ENCODE measurements at places on chromosomes 5 and 9. TPM values are rescaled to one million over a fixed set of nuclear protein-coding genes. Genes with fewer than 3 reads are reported as not detected.
A peak's percentile ranks its signal among the peaks of the same experiment; 100 is the strongest.

DNA sequence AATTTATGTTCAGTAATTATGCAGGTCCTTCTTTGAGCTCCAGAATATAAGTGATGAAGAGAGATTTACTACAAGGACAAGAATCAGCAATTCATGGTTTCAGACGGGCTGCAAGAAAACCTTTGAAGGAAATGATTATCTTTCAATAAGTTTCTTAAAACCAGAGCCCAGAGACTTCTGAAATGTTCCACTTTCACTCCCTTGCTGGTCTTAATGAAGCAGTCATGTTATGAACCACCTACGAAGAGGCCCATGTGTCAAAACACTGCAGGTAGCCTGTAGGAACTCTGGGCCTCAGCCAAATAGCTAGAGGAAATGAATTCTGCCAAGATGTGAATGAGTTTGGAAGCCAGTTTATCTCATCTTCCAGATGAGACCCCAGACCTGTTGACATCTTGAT is 505.9 kb upstream of the MEF2C start:
- no peak for DNase-seq

DNA sequence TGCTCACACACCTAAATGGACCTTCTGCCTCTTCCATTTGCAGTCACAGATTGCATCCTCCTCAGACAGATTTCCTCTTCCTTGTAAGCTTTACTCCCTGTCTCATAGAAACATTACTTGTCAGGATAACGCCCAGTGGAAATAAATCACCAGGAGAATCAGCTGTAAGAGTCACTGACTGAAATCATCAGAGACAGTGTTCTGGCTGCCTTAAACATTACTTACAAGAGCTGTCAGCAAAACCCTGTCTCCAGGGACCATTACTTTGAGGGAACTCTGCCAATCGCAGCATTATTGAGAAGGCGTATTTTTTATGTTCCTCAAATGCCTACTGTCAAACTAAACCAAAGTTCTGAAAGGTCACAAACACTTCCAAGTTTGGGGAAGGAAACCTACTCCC is 5.9 kb downstream of the DPYSL3 start:
- no peak for DNase-seq

DNA sequence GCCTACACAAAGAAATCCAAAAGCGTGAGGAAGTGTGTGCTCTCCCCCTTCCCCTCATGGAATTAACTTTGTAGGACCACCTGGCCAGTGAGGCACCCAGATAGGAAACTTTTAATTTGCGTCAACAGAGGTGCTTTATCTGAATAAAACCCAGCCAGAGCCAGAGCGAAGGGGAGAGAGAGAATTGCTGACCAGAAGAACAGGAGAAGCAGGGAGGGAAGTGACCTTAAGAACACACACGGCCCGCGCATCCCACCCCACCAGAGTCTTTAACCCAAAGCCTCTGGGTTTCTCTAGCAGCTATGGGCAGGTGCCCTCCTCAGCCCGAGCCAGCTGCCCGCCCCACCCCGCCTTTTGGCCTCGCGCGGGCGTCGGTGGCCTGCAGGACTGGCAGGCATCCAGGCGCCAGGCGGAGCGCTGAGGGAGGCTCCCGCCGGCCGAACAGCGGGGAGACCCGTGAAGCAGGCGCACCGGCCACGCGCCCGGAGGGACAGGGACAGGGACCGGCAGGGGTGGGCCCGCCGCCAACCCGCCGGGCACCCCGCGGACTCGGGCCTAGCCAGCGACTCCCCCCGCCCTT is 580 bp downstream of the ERAP1 start:
- peak; percentile 89 for DNase-seq

GRCh38 chr5:159883522-159883950 is 32.7 kb upstream of the ADRA1B start:
- DNase-seq, result no peak

DNA sequence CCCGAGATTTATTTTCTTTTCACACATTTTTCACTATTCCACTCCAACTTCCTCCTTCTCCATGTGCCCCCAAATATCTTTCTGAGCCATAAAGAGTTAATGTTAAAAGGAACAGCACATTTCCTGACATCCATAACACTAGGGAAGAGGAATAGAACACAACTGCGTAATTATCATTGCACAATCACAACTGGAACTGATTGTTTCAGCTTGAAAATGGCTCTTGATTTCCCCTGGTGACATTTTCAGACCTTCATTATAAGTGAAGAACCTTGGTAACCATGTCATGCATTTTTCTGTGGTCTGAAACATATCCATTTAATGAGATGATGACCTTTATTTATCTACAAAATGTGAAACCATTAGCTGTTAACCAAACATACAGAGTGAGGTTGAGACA is 82.4 kb downstream of the PCSK1 start:
- no peak for DNase-seq

DNA sequence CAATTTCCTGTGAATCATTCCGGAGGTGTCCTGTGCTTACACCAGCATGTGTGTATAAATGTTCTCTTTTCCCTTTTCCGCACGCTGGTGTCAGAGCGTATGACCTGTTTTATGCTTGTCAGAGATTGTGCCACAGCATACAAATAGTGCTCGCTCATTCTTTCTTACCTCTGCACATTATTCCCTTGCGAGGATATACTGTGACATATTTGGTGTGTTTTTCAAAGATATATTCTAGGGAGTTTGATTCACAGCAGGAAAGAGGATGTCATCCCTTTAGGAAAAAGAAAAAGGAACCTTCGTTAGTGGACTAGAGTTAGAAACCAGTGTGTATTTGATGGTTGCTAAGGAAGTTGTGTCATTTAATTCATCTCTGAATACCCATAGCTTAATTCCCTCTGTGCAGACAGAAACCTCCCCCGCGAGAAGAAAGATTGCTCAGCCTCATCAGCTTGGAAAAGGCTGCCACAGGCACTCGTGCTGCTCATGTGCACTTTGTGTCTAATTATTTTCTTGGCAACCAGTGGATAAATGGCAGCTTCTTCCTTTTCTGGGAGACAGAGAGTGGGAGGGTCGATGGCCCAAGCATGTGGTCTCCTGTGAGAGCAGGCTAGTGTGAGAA is 14.7 kb upstream of the CCIN start:
- peak; percentile 81 for DNase-seq

GRCh38 chr9:19637084-19637483 is 151.8 kb downstream of the SLC24A2 start:
- DNase-seq, result no peak

DNA sequence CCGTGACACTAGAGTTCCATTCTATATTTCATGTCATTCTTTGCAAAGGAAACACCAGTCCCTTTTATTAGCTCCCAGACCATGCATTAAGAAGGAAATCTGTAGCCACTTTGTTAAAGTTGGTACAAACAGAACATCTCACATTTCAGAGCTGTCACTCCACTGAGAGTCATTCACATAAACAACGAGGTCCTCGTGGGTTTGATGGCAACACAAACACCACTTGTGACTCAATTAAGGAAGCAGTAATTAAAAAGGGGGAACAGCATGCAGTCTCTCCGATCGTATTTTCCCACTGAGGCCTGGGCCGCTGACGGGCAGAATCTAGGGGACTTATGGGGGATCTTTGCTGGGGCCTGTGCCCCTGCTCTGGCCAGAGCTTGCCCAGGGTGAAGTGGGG is 94.2 kb upstream of the ZNF618 start:
- no peak for DNase-seq

PCDHA5 gene
- total RNA-seq, result 0.14 TPM

DNA sequence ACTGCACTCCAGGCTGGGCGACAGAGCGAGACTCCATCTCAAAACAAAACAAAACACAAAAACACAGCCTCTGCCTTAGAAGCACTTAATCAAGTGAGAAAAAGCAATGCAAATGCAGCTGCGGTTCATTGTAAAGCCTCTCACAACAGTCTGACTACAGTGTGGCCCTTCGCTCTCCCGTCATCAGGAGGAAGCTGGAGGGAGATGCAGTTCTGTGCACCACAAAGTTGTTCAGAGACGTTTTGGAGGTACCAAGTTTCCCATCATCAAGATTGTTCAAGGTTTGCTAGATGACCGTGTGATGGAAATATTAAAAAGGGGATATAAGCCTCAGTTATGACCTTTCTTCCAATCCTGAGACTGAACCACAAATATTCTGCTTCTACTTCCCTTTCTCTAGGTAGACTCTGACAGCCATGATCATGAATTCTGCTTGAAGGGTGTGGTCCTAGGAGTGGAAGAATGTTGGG is 40.9 kb downstream of the SEC61B start:
- no peak for DNase-seq

GRCh38 chr9:98570055-98570454 is 138.7 kb downstream of the GABBR2 start:
- no peak for DNase-seq

DNA sequence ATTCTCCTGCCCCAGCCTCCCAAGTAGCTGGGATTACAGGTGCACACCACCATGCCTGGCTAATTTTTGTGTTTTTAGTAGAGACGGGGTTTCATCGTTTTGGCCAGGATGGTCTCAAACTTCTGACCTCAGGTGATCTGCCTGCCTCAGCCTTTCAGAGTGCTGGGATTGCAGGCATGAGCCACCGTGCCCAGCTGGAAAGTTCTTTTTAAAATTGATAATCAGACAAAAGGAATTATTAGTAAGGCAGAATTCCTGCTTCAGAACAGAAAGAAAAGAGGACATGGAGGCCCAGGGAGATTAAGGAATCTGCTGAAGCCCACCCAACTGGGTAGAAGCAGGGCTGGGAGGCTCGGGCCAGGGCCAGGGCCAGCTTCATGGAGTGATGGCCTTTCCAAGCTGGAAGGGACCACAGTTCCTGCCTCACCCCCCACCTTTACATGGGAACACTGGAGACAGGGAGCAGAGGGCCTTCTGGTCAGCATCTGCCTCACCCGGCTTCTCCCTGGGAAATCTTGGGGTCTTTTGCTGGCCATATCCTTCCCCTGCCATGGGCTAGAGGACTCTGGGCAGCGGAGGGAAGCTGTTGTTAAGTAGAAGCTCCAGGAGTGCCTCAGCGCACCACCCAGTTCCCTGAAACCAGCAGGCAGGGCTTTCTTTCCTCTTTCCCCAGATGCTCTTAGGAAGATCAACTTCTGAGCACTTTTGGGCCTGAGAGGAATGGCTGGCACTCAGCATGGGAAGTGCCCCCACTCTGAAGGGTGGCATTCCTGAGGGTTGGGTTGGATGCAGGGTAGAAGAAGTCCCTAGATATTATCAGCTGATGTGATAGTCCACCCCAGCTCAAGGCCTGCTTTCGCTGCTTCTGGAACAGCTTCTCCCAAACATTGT is 70.1 kb downstream of the RGS3 start:
- DNase-seq, result peak; percentile 37

SYNPO gene
- total RNA-seq, result 13.3 TPM

DNA sequence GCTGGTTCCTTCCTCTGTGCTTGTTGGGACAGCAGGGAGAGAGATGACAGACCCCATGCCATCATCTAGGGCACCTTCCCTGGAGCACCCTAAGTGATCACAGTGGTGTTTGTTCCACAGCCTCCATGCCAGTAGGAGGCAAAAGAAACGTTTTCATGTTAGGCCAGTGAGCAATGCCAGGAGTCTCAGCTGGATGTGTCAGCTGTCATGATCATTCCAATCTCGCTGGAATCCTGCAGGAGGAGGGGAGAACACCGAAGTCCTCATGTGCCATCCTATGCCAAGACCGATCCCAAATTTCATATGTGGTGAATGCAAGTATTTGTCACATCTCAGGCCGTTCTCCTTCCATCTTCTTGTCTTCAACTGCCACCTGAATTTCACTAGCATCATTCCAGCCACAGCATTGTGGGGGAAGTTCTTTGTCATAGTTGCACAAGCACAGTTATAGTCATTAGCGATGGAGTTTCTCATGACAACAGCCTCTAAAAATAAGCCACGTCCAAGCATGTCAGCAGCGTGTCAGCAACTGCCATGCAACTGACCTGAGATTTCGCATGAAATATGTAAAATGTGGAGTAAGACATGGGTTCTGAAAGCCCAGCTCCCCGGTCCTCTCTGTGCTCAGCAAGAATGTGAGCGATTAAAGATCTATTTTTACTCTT is 97.2 kb upstream of the DNAH5 start:
- DNase-seq, result no peak

DNA sequence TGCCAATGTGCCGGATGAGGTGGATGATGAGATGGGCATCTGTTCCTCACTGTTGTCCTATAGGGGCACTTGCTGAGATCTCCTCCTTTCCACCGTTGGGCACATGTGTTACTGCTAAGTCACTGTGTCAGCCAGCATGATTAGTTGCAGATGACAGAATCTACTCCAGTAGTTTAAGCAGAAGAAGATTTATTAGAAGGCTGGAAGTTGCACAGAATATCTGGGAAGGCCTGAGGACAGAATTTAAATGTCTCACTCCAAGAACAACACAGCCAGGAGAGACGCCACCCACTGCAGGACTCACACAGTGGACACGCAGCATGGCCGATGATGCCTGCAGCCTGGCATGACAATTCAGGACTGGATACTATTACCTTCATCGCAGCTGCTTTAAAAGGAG is 157.5 kb downstream of the NSG2 start:
- DNase-seq, result no peak

DNA sequence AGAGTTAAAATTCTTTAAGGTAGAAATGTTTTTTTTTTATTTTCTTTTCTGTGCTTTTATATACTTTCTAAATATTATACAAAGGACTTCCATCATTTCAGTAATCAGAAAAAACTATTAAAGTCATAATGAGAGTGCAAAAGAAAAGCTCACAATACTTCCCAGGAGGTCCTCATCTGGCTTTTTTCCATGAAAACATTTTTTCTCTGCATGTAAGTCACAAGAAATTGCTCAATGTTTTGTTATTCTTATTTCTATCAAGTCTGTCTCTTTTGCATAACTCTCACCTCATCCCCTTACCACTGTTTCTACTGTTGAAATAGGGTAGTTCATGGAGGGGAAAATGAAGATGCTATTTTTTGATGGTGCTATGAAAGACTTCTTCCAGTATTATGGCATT is 375.0 kb downstream of the TMEM232 start:
- no peak for DNase-seq

- no peak for DNase-seq
Measured at GRCh38 chr5:152118676-152119470, 194.2 kb upstream of the GLRA1 start.

DNA sequence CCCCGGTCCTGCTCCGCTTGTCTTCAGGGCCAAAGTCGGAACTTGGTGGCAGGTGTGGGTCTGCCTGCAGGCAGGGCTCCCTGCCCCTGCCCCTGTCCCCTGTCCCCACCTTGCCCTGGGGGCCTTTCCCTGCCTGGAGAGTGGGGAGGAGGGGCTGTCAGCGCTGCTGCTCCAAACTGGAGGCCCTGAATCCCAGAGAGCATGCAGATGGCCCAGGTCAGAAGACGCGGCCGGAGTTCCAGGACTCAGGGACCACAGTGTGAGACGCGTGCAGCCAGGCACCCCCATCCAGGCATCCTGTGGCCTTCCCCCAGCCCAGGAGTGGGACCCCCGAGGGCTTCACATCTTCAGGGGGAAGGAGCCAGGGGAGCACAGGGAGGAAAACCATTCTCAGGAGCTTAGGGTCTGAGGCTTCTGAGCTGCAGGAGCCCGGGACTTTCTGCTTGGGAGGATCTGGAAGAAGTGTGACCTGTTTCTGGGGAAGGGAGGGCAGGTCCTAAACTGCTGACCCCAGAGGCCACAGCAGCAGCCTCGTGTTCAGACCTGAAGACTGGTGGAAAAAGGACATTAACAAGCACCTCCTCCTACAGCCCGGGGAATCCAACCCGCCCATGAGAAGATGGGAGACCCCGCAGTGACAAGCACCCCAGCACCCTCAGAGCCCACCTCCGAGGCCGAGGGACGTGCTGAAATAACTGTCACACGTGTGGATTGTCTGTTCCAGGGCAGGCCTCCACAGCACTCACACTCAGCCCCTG is 38.0 kb downstream of the RASGEF1C start:
- DNase-seq, result no peak
